ENCODE measurements at places on chromosomes 1 and 21.

DNA sequence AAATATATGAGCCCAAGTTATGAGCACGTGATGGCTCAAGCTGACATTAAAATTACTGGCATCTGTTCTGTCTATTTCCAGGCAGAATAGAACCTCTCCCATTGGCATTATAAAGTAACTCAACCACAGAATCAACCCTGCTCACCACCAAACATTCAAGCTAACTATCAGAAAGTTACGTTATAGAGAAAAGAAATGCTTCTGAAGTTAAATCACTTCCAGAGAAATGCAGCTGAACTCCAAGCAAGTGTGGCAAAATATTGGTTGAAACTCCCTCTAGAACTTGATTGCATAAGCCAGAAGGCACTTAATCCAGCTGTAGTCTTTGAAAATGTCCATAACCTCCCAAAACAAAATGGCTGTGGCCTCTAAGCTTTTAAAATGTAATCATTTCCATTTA is 36.2 kb upstream of the UBE2U start:
- no peak for DNase-seq

GRCh38 chr1:209646558-209646957 is 5.7 kb downstream of the LAMB3 start:
- no peak for DNase-seq

DNA sequence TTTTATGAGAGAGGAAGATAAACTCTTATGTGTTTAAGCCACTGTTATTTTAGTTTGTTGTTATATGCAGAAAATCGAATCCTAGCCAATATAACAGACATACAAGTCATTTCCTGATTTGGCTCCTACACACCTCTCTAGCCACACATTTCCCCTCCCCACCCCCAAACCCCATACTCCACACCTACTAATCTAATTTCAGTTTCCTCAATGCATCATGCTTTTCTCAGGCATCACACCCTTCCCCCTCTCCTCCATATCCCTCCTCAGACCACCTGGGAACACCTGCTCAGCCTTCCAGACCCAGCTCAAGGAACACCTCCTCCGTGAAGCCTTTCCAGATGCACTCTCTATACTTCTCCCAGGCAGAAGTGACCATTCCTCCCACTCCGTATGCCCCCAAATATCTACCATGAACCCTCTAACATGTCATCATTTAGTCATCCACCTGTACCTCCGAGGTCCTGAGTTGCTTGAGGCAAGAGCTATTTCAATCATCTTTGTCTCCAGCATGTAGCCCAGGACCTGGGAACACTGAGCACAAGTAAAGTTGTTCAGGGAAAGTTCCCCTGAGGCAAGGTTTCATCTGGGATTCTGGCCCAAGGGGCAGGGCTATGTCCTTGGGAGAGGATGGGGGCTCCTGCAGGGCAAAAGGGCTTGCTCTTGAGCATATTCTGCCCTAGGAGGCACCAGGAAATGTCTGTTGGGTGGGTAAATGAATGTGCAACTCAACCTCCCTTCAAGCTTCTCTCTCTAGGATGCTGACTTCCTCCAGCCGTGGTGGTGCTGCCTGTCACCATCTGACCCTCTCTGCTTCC is 126.8 kb downstream of the HIVEP3 start:
- no peak for DNase-seq

DNA sequence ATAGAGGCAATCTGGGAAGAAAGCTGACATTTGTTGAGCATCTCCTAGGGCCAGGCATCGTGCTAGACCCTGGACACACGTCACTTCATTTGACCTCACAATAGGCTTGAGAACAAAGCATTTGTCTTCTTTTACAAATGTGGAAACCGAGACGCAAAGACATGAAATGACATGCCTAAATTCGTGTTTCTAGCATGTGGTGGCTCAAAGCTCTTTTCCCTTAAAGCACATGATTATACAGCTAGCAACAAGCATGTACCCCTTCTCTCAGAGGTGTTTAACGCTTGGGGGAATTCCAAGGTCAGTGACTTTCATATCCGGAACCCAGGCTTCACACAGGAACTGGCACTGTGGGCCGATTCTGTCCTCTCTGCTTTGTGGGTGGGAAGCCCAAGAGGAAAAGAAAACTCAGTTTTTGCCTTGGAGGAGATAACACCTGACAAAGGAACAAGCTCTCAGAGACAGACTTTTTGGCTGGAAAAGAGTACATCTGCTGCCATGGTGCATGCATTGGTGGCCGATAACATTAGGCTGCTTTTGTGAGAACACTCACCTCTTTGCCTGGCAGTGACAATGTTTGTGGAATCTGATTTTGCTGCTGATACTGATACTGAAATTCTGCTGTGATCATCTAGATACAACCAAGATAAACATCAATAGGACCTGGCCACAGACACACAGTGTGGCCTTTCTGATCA is 15.4 kb upstream of the CD2 start:
- DNase-seq, result peak; percentile 51

DNA sequence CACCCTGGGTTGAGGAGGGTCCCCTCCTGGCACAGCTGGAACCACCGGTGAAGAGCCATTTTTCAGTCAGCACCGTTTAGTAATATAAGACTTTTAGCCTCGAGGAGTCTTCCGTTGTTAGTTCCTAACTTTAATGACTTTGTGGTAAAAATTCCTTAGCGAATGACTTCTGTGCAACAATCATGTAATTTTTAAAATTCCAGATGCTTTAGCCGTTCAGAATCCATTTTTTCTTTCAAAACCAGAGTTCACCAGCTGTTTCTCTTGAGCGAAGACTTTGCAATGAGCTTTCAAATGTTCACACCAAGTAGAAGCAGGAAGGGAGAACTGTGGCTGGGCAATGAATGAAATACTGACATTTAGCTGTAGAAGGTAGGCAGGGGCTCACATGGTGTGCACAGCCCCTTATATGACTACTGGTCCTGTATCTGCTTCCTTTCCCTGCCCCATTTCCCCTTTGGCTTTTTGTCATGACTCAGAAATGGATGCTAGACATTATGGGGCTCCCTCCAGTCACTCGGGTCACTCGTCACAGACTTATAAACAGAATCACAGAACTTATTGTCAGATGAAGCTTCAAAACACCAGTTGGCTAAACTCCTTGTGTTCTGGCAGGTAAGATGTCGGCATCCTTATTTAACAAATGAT is 4.1 kb downstream of the DISC1 start:
- DNase-seq, result no peak

- no peak for DNase-seq
Observed at GRCh38 chr1:12407050-12407961, 177.5 kb downstream of the VPS13D start.

DNA sequence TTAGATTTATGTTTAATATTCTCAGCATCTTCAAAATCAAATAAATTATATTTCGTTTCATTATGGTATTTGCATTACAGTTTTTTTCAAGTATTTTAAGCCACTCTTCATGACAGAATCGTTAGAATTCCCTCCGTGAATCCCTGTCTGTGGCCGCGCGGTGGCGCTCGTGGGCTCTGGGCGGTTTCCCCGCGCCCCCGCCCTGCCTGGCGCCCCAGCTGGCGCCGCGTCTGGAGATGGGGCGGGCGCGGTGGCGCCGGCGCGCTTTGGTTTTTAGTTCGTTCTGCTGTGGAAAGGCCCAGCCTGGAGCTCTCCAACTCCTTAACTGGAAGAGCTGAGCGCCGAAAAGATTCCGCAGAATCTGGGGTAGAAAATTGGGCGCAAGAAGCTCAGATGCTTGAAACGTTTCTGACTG is 25.7 kb downstream of the PRMT2 start:
- DNase-seq, result no peak

DNA sequence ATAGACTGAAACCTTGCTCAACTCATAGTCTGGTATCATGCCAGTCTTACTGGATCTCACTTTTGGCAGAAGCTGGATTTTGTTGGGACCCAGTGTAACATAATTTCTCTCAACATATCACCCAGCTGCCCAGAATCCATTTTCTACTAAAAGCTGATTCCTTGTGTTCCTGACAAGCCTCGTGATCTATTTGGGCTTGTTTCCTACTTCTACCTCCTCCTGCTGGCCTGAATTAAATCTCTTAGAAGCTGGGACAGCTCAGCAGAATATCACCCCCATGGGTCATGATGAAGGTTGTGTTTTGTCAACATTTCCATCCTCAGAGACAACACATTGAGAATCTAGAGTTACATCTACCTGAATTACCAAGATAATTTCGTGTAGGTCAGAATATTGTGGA is 7.7 kb downstream of the GOLT1A start:
- no peak for DNase-seq

GRCh38 chr1:193404236-193404635 is 217.8 kb upstream of the B3GALT2 start:
- DNase-seq, result no peak

DNA sequence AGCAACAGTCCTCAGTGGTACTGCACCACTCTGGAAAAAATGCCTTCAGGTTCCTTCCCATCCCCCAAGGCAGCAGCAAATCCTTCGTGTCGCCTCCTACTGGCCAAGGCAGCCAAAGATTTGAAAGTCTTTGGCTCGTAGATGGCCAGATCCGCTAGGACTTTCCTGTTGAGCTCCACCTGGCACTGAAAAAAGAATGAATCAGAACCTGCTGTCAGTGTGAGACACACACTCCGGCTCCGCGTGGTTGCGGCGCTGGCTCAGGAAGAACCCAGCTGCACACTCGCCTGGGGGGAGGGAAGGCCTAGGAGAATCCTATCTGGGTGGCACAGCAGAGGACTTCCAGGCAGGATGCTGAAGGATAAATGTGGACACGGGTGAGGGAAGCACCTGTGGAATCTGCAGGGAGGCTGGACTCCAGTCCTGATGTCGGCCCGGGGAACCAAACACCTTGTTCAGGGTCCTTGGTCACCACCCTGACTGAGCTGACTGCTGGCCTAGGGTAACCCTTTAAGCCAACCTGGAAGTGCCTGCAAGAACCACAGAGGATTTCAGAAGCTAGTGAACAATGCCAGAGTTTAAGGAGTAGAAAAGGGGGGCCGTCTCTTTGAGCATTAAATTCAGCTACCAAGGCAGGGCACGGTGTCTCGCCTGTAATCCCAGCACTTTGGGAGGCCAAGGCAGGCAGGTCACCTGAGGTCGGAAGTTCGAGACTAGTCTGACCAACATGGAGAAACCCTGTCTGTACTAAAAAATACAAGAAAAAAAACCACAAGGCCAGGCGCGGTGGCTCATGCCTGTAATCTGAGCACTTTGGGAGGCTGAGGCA is 3.2 kb upstream of the CCNL2 start:
- DNase-seq, result no peak

DNA sequence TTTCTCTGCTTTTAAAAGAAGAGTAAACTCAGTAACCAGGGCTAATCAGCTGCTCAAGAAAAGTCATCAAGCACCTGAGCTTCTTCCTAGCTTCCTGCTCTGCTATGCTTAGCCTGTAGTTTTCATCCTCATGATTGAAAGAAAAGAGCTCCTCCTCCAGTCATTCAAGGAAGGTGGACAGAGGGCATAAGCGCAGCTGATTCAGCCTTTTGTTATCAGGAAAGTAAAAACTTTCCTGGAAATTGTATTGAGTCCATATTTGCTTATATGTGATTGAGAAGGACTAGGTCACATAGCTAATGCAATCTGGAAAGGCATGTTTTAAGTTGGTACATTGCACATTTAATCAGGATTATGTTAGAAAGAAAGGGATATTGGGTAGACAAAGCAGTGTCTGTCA is 8.5 kb upstream of the BACH1 start:
- no peak for DNase-seq

DNA sequence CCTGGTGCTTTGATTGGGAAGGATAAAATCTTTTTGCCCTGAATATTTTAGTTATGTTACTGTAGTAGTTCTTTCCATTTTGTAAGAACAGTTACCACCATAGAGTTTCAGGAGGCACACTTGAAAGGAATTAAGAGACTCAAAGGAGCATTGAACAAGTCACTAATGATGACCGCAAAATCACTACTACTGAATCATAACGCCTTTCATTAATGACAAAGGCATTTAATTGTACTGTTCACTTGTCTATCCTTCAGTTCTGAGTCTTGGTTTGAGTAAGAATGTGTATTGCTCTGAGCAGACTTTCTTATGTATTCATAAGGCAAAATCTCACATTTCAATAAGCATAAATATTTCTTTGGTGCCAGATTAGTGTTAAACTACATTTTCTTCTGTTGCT is 24.9 kb downstream of the LHX9 start:
- no peak for DNase-seq

DNA sequence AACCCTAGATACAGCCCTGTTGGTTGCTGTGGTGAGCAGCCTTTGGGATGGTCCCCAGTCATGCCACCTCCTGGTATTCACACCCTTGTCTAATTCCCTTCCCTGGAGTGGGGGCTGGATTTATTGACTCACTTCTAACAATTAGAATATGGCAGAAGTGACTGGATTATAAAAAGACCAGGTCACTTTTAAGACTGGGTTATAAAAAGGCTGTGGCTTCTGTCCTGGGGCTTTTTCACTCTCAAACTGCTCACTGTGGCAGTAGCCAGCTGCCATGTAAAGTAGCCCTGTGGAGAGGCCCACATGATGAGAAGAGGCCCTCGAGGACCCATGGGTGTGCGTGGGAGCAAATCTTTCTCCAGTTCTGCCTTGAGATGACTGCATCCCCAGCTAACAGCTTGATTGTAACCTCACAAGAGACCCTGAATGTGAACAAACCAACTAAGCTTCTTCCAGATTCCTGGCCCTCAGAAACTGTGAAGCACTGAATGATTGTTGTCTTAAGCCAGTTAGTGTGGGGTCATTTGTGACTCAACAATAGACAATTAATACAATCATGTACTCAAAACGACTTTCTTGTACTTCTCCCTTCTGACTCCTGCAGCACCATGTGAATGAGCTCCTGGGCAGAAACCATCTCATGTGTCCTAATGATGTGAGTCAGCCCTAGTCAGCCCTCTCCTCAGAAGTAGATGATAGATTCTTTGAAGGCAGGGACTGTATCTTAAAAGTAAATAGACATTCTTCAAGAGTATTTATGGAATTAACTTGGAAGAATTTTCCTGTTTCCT is 234.9 kb downstream of the TNR start:
- DNase-seq, result no peak

GRCh38 chr1:204225841-204226735 is 12.3 kb upstream of the GOLT1A start:
- DNase-seq, result no peak

DNA sequence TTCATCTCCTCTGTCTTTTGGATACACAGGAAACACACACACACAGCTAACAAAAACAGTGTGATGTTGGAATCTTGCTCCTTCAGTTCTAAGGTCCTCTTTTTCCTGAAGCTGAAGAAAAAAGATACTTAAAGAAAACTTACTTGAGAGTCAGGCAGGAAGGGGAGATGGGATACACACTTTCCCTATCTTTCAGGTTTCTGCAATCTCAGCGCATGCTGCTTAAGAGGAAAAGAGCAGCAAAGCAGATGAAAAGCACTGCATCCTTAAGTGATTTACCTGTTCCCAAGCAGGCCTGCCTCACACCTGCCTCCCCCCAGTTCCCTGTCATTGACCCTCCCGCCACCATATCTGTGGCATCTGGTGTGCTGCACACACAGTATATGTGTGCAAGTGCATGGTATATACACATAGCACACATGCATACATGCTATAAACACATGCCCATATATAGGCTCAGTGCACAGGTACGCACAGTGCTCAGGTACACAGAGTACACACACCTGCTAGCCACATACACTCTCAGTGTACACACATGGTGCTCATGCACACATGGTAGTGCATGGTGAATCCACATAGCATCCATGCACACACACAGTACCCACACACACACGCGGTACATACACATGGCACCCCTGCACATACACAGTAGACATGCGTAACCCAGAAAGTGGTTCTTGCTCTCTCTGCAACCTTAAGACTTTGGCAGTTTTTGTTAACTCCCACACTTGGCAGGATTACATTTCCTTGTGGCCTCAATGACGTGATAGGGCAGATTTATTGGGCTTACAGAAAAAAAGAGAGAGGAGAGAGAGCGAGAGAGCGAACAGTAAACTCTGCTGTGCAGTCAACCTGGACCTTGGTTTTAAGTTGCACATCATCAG is 166.9 kb downstream of the TOMM20 start:
- no peak for DNase-seq

All from GM18507 (cell line).